ENCODE measurements at places on chromosomes 11 and 22.

- DNase-seq, result no peak
Observed at GRCh38 chr11:109522116-109522755, 100.2 kb downstream of the C11orf87 start.

GRCh38 chr11:95373241-95373640 lies 142.2 kb upstream of the SESN3 start:
- no peak for DNase-seq

GRCh38 chr11:69073469-69073868 lies 24.7 kb downstream of the TPCN2 start:
- no peak for DNase-seq

GRCh38 chr11:80103142-80103859 lies 662.5 kb upstream of the TENM4 start:
- DNase-seq, result no peak

- no peak for DNase-seq
Observed at GRCh38 chr22:43275545-43276317, 67.4 kb downstream of the SCUBE1 start.

DNA sequence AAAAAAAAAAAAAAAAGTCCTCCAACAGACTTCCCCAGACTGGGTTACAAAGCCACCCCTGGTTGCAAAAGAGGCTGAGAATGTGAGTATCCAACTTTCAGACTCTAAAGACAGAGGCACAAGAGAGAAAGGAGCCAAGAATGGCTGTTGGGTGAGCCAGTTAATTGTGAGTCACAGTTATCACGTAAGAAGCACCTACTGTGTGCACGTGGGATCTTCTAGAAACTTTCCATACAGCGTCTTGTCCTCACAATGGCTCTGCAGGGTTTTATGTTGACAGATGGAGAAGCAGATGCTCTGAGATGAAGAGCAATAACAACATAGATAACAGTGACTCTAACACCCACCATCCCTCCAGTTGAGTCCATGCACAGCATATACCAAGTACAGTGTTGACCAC lies 41.0 kb downstream of the CD82 start:
- DNase-seq, result no peak

DNA sequence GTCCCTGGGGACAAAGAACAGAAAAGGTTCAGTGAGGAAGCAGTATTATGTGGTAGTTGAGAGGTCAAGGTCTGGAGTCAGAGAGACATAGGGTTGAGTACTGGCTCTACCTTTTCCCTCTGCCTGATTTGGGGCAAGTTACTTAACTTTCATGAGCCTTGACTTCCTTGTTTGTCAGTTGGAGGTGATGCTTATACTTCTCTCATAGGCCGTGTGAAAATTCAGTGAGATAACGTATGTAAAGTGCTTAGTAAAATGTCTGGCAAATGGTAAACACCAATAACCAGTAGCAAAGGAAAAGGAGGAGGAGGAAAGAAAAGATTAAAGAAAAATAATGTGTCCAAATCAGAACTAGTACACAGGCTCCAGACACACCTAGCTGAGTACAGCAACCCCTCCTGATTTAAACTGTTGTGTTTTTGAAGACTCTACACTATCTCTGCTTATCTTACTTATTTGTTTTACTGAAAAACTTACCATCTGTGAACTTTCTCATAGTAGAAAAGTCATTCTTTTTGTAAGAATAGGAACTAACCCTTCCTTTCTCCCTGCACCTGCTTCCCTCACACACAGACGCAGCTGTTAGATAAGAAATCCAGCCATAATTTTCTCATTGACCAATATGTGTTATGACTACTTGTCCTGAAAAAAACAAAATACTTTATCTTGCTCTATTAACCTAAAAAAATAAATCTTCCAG lies 126.9 kb downstream of the CD44 start:
- no peak for DNase-seq

DNA sequence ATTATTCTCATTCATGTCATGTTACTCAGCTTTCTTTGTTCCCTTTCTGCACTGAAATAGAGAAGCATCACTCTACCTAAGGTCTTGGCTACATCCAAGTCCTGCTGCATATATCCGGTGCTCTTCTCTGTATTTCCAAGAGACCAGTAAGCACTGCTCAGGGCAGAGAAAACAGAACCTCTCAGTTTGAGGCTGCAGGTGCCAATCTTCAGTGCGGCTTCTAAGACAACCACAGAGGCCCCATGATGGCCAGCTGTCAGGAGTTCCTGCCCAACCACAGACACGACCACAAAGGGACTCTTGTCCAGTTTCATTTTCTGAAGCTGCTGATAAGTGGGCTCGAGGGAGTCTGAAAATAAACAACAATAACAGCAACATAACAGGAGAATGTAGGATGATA lies 378.4 kb upstream of the PITPNB start:
- peak; percentile 53 for DNase-seq

GRCh38 chr11:96388891-96389719 lies 607 bp downstream of the CCDC82 start:
- DNase-seq, result peak; percentile 84

DNA sequence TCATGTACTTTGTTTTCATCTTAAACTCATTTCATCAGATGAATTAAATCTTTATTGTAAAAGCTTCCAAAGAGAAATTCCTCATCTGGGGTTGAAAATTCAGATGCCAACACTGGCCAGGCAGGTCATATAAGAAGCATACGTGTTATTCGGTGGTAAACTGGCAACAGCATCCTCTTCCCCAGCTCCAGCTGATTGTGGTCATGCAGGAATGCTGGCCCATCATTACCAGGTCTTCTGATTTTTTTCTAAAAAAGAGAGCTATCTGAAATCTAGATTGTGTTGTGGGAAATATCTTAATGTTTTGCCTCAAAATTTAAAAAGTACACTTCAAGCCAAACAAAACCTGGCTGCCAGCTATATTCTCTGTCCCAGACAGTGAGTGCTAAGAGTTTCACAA lies 53.6 kb downstream of the ARFGAP2 start:
- DNase-seq, result no peak

DNA sequence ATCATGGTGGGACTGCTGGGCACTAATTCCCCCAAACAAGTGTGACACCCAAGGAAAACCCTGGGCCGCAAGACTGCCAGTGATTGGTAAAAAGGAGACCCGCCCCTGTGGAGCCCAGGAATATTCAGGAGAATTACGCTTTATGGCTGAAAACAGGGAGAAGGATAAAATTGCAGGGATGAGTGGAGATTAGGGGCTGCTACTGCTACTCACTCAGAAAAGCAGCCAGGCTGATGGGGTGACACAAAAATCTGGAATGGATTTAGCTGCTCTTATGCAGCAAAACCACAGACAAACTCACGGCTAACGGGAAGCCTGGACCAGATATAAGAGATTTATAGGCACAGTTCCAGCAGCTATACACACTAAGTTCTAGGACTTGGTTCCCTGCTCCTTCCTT lies 4.4 kb upstream of the FBXO3 start:
- DNase-seq, result no peak

GRCh38 chr11:102047305-102047924 lies at the start of gene CFAP300:
Gene CFAP300 (plus strand): TSS chr11:102047437. CDS start chr11:102047471, 34 bp downstream.
- DNase-seq, result no peak

GRCh38 chr22:19232623-19233022 lies 54.1 kb upstream of the SLC25A1 start:
- DNase-seq, result no peak

DNA sequence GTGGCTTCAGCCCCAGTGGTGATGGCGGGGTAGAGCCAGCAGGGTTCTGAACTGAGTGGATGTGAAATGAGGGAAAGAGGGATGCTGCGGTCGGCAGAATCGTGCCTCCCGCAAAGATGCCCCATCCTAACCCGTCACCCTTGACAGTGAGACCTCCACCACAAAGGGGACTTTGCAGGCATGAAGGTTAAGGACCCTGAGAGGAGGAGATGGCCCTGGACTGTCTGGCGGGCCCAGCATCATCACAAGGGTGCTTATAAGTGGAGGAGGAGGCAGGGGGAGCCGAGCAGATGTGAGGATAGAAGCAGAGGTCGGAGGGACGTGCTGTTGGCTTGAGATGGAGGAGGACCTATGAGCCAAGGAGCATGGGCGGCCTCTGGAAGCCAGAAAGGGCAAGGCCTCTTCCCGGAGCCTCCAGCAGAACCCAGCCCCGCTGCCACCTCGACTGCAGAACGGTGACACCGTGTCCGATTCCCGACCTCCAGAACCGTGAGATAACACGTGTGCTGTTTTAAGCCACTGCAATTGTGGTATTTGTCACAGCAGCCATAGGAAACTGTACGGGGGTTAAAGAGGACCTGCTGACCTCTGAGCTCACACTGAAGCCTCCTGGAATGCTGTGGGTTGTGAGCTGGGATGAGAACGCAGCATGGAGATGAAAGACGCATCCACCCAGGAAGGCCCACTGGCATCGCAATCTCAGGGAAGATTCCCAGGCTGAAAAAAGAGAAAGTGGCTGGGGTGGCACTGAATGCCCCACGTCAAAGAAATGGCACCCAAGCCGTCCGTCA lies 10.9 kb downstream of the LINC01488 start:
- no peak for DNase-seq

DNA sequence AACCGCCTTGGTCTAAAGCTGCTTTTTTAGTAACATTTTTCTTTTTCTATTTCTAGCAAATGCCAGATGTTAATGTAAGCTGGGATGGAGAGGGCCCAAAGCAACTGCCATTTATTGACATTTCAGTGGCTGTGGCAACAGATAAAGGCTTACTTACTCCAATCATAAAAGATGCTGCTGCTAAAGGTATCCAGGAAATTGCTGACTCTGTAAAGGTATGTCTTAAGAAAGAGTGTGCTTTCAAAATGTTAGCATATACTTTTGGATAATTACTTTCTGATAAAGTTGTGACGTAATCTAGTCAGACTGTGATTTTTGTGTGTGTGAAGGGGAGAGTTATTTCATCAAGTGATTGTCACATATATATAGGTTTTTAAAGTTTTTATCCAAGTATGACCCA lies 68.1 kb downstream of the PDHX start:
- no peak for DNase-seq

GRCh38 chr22:30781271-30781875 lies 86.7 kb downstream of the OSBP2 start:
- no peak for DNase-seq

DNA sequence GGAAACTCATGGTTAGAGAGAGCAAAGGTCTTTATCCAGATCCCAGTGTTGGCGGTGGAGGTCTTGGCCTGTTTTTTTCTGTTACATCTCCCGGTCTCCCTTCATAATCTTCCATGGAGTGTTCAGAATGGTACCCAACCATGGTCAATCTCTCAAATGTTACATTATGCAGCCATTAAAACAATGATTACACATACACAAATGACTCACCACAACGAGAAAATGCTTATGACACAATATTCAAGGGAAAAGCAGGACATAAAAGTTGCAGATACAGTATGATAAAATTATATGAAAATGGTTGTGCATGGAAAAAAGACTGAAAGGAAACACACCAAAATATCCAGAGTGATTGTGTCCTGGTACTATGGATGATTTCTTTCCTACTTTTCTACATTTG lies 17.8 kb upstream of the CSNK1E start:
- DNase-seq, result no peak

GRCh38 chr22:36617694-36618522 lies 85.6 kb downstream of the CACNG2 start:
- no peak for DNase-seq

- no peak for DNase-seq
Observed at GRCh38 chr22:17119481-17120202, 1.5 kb downstream of the TMEM121B start.

DNA sequence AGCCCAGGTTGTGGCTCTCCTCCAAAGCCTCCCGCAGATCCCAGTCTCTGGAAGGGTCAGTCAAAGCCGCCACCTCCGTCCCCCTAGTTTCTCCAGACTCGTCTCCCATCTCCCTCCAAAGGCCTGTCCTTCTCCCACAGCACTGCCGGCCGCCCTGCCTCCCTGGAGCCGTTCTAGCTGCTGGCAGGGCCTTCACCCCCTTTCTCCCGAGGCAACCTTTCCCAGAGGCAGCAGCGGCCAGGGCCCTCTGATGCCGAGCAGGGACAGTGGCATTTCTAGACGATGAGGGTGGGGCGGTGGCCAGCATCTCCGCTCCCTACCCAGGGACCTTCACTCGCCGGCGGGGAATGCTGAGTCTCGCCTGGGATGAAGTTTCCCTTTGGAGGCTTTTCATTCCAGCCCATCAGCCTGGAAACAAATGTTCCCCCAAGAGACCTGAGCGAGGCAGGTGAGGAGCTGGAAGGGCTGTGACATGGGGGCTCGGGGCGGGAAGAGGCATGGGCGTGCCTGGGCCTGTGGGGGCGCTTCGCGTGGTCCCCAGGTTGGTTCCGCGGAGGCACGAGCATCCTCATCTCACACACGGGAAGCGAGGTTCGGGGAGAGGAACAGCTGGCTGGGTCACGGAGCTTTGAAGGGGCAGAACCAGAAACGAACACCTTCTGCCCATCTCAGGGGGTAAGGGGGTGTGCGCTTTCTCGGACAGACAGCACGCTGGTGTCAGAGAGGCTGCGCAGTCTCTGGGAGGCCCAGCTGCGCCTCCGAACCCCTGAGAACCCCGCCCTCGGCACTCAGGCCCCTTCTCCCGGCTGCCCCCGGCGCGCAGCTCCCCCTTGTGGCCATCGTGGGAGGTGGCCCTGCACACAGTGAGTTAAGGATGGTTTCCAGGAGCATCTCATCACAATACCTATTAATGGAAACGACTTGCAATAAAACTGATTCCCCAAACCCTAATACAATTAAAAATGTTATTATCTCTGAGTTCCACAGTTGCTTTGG lies 18.1 kb upstream of the KLHL35 start:
- peak; percentile 54 for DNase-seq

DNA sequence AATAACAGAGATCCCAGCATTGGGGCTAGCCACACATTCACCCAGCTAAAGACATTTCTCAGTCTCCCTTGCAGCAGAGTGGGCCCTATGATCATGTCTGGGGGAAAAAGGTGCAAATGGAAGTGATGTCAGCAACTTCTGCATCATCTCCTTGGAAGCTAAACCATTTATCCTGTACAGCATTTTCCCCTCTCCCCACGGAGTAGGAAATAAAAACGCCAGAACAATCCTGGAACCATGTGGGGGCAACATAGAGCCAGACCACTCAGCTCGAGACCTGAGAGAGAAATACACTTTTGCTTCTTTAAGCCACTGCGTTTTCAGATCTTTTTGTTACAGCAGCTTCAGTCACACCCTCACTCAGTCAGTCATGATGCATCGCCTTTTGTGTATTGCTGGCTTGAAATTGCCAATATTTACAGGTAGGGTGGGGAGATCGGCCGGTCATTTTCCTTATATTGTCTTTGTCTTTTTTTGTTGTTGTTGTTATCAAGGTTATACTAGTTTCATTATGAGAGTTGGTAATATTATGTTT lies 9.1 kb upstream of the RAC2 start:
- no peak for DNase-seq

- no peak for DNase-seq
Observed at GRCh38 chr11:67442504-67443404, 522 bp downstream of the CORO1B start.

- no peak for DNase-seq
Observed at GRCh38 chr11:12838463-12839123, 164.4 kb downstream of the TEAD1 start.
